Naive thymus-derived CD8-positive, alpha-beta T cell (primary cell): ENCODE measurements at places on chromosomes 6 and 20. TPM values are rescaled to one million over a fixed set of nuclear protein-coding genes. Genes with fewer than 3 reads are reported as not detected.

The HCK gene
- 0.86 TPM for total RNA-seq

The CHRNA4 gene
- not detected for total RNA-seq

The DLK2 gene
- total RNA-seq, result 0.71 TPM

The SIRPA gene
- 0.86 TPM for total RNA-seq

The POM121L2 gene
- not detected for total RNA-seq

The BMP6 gene
- not detected for total RNA-seq

The SSTR4 gene
- not detected for total RNA-seq

The CDH4 gene
- total RNA-seq, result 0.19 TPM

The ADGB gene
- total RNA-seq, result not detected

The SLC32A1 gene
- total RNA-seq, result not detected

The TRIM40 gene
- total RNA-seq, result not detected

DNA sequence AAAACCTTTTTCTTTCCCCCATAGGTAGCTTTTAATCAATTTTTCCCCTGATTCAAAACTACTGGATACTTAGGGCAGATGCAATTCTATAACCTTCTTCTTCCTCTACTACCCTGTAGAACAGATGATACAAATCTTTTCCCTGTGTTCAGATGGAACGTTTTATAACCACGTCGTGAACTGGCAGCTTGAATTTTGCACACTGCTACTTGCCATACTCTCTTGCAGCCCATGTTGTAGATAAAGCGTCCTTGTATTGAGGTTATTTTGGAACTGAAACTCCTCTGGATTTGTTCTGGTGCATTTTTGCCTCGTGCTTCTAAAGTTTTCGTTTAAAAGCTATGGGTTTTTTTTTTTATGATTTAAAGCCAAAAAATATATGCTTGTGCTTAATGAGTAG, 440.2 kb downstream of the RFPL4B start:
- no peak overlapping the region for H3K4me3 ChIP-seq
- H3K27ac ChIP-seq, result no peak overlapping the region
- no peak for DNase-seq
- H3K4me1 ChIP-seq, result no peaks in the 10 kb centered on the region
- no peaks in the 10 kb centered on the region for H3K27me3 ChIP-seq

GRCh38 chr6:113539623-113540022, 317.5 kb upstream of the MARCKS start:
- no peaks in the 10 kb centered on the region for H3K4me1 ChIP-seq
- H3K27me3 ChIP-seq, result peaks cover 3% of the 10 kb centered on the region
- no peak for DNase-seq

DNA sequence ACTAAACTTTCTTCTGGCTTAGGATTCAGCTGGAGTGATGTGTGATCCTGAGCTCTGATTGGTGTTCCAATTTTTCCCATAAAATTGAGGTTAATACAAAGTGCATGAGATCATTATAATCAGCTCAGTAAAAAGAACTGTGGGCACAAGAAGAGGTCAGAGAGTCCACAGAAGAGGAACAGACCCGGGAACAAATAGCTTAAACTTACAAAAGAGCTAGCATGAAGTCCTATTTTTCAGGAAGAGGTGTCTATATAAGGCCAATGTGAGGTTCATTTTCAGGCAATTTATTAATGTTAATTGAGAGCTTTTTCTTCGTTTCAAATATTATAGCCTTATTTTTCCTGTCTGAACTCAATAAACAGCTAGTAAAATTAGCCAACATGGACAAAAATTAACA, 26.9 kb upstream of the STX11 start:
- DNase-seq, result no peak
- H3K27ac ChIP-seq, result no peak overlapping the region
- H3K4me1 ChIP-seq, result no peaks in the 10 kb centered on the region
- no peaks in the 10 kb centered on the region for H3K36me3 ChIP-seq
- H3K27me3 ChIP-seq, result no peaks in the 10 kb centered on the region

- no peak overlapping the region for H3K27ac ChIP-seq
- H3K36me3 ChIP-seq, result no peaks in the 10 kb centered on the region
- H3K27me3 ChIP-seq, result no peaks in the 10 kb centered on the region
- H3K4me3 ChIP-seq, result no peak overlapping the region
These were observed 979.0 kb upstream of the MAN1A1 start for GRCh38 chr6:120328521-120328920.

DNA sequence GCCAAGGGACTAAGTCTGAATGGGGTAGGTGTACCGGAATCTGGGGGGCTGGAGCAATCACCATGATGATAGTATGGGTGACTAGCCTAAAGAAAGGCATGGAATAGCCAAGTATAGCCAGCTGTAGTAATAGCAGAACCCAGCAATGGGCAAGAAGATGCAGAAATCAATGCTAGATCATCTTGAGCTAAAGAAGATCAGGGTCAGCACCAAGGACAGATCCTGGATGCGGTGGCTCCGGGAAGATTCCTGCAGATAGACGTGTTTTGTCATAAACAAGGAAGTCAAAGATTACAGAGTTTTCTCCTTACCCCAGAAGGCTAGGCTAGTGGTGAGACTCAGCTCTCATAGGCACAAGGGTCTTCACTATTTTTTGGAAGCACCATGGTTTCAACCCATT, 561.6 kb upstream of the CHD6 start:
- no peaks in the 10 kb centered on the region for H3K36me3 ChIP-seq
- no peak overlapping the region for H3K4me3 ChIP-seq
- H3K27ac ChIP-seq, result no peak overlapping the region
- no peaks in the 10 kb centered on the region for H3K4me1 ChIP-seq
- no peak for DNase-seq

DNA sequence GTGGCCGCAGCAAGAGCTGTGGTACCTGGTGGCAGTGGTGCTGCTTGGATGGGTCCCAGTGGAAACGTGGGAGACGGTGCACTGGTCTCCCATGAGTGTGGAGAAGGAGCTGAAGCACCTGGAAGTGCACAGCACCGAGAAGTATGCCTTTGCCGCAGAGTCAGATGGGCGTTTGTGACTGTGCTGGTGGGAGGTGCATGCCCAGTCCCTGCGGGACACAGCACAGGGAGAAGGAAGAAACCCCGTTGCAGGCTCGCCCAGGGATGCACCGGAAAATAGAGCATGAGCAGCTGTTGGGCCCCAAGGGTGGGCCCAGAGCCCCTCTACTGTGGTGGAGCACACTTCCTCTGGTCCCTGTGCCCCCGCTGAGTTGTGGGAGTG, 19.3 kb upstream of the RGS17 start:
- H3K4me1 ChIP-seq, result no peaks in the 10 kb centered on the region
- no peak for DNase-seq
- no peaks in the 10 kb centered on the region for H3K27me3 ChIP-seq
- no peak overlapping the region for H3K27ac ChIP-seq

GRCh38 chr6:34657037-34657306, 39.6 kb downstream of the ILRUN start:
- peaks cover 29% of the 10 kb centered on the region for H3K4me1 ChIP-seq
- H3K27me3 ChIP-seq, result no peaks in the 10 kb centered on the region
- peaks cover 5% of the 10 kb centered on the region for H3K36me3 ChIP-seq
- H3K27ac ChIP-seq, result peak overlapping the region; percentile 93
- DNase-seq, result no peak

- no peaks in the 10 kb centered on the region for H3K4me1 ChIP-seq
- no peak for DNase-seq
- peaks cover 2% of the 10 kb centered on the region for H3K36me3 ChIP-seq
- no peak overlapping the region for H3K27ac ChIP-seq
- no peak overlapping the region for H3K4me3 ChIP-seq
- H3K27me3 ChIP-seq, result peaks cover 22% of the 10 kb centered on the region
These were observed 258.3 kb upstream of the FOXQ1 start for GRCh38 chr6:1053586-1053985.

- H3K27ac ChIP-seq, result no peak overlapping the region
- DNase-seq, result no peak
- no peaks in the 10 kb centered on the region for H3K4me1 ChIP-seq
- H3K4me3 ChIP-seq, result no peak overlapping the region
These were observed 90.5 kb upstream of the EYA2 start for GRCh38 chr20:46804126-46804525.

DNA sequence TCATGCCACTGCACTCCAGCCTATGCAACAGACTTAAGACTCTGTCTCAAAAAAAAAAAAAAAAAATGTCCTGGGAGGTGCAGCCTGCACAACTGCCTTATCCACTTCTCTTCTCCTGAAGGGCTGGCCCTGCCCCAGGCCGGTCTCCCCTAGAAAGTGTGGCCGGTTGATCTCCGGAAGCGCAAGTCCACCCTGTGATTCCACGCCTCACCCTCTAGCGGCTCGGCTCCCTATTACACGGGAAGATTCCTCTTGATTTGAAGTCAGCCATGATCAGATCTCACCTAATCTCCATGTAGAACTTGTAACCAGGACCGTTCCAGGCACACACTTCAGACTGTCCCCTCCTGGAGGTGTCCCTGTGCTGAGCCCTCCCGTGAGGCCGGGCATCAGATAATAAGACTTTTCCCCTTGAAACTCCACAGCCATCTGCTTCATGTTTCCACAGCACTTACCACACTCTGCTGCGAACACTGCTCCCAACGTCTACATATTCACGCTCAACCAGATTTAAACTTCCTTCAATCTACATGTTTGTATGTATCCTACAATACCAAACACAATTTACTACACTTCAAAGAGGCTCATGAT, 49.3 kb upstream of the RPS6KA2 start:
- H3K4me3 ChIP-seq, result no peak overlapping the region
- H3K4me1 ChIP-seq, result peaks cover 6% of the 10 kb centered on the region
- no peaks in the 10 kb centered on the region for H3K36me3 ChIP-seq
- H3K27ac ChIP-seq, result no peak overlapping the region
- H3K27me3 ChIP-seq, result peaks cover 24% of the 10 kb centered on the region

- H3K27me3 ChIP-seq, result peaks cover 14% of the 10 kb centered on the region
- no peak for DNase-seq
- no peaks in the 10 kb centered on the region for H3K36me3 ChIP-seq
- H3K4me1 ChIP-seq, result peaks cover 6% of the 10 kb centered on the region
These were observed 5.2 kb upstream of the SLCO4A1 start for GRCh38 chr20:62637110-62637509.

GRCh38 chr20:48205786-48206185, 420.5 kb upstream of the SULF2 start:
- H3K27ac ChIP-seq, result no peak overlapping the region
- H3K36me3 ChIP-seq, result no peaks in the 10 kb centered on the region
- H3K27me3 ChIP-seq, result peaks cover 9% of the 10 kb centered on the region
- DNase-seq, result no peak

DNA sequence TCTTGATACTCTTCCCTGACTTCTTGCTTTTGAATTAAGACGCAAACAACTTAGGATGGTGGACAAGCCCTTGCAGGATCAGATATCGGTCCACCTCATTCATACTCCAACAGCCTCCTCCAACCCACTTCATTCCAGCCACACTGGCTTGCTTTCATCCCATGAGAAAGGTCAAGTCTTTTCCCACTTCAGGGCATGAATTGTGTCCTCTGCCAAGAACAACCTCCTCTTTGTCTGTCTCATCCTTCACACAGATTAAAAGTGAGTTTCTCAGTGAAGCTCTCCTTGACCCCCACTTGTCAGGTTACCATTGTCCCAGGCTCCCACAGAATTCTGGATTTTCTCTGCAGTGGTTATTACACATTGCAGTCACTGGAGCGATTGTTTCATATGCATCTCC, 91.8 kb upstream of the TGM3 start:
- no peak overlapping the region for H3K4me3 ChIP-seq
- no peaks in the 10 kb centered on the region for H3K36me3 ChIP-seq
- no peaks in the 10 kb centered on the region for H3K4me1 ChIP-seq
- no peak overlapping the region for H3K27ac ChIP-seq

GRCh38 chr6:84882768-84883766, 118.7 kb upstream of the TBX18 start:
- no peaks in the 10 kb centered on the region for H3K4me1 ChIP-seq
- no peak overlapping the region for H3K27ac ChIP-seq
- no peaks in the 10 kb centered on the region for H3K36me3 ChIP-seq
- no peak overlapping the region for H3K4me3 ChIP-seq
- DNase-seq, result no peak

- no peak overlapping the region for H3K4me3 ChIP-seq
- no peaks in the 10 kb centered on the region for H3K4me1 ChIP-seq
- no peak for DNase-seq
- H3K36me3 ChIP-seq, result no peaks in the 10 kb centered on the region
These were observed 45.3 kb upstream of the NRSN1 start for GRCh38 chr6:24080711-24081110.

GRCh38 chr6:155141002-155141401, 122.8 kb upstream of the CLDN20 start:
- H3K27ac ChIP-seq, result no peak overlapping the region
- DNase-seq, result no peak
- no peaks in the 10 kb centered on the region for H3K36me3 ChIP-seq
- H3K4me1 ChIP-seq, result peaks cover 23% of the 10 kb centered on the region
- no peaks in the 10 kb centered on the region for H3K27me3 ChIP-seq
- no peak overlapping the region for H3K4me3 ChIP-seq

DNA sequence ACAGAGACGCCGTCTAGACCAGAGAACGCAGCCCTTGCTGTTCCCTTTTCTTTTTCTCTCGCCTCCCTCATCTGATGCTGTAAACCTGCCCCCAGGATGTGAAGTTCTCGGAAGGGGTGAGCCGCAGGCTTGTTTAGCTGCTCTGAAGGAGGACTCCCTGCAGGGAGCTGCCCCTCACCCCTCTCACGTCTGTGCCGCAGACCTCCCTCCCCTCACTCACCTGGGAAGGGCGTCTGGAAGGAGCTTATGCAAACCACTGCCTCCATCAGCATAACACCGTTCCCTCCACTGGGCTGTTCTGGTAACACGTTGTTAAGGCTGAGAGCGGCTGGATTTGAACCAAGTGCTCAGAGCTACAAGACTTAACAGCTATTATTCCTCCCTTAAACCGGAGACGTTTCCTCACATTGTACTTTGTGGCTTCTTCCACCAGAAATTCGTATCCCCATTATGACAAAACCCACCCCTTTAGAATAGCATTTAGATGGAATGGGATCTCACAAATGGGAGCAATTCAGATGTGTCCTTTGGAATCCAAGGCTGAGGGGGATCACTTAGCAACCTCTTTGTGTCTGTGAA, 99.8 kb downstream of the SMOC2 start:
- H3K4me1 ChIP-seq, result no peaks in the 10 kb centered on the region
- no peak for DNase-seq
- H3K27ac ChIP-seq, result no peak overlapping the region
- no peaks in the 10 kb centered on the region for H3K36me3 ChIP-seq
- H3K27me3 ChIP-seq, result peaks cover 15% of the 10 kb centered on the region

GRCh38 chr6:127058027-127058426, 60.4 kb upstream of the RSPO3 start:
- peaks cover 2% of the 10 kb centered on the region for H3K27me3 ChIP-seq
- DNase-seq, result no peak
